ENCODE measurements at places on chromosomes 6 and 20.

- peak; percentile 72 for DNase-seq
Measured at GRCh38 chr6:149834513-149835481, 29.4 kb downstream of the LRP11 start.

DNA sequence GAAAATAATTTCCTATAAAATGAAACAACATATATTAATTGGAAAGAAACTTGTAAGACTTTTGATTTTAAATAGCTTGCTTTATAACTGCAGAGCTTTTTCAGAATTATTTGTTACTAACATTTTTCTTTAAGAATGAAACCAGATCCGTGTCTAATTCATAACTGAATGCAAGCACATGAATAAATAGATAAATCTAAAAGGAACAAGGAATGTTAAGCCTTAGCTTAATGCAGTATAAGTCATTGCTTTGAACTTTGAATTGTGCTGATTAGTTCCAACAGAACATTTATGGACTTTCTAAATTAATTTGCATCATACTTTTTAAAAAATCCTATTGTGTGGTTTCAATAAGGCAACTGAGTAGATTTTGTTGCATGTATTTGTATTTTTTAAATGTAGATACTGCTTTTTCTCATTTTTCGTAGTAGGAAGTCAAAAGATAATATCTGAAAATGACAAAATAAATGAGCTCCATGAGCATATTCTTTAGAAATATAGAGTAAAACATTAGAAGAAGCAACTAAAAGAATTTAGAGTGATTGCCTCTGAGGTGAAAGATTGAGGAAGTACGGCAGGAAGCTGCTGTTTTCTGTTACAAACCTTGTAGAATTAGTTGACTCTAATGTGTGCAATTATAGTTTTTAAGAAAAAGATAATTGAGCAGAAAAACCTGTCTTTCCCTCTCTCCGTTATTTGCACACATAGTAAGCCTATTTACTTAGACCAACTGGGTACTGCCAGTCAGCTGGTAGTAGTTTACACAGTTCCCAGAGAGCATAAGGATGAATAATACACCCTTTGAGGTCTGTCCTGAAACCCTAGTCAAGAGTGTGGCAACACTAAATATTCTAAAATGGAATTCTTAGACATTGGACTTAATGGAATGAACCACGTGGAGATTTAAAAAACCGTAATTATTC is 32.6 kb upstream of the SLC35D3 start:
- no peak for DNase-seq

DNA sequence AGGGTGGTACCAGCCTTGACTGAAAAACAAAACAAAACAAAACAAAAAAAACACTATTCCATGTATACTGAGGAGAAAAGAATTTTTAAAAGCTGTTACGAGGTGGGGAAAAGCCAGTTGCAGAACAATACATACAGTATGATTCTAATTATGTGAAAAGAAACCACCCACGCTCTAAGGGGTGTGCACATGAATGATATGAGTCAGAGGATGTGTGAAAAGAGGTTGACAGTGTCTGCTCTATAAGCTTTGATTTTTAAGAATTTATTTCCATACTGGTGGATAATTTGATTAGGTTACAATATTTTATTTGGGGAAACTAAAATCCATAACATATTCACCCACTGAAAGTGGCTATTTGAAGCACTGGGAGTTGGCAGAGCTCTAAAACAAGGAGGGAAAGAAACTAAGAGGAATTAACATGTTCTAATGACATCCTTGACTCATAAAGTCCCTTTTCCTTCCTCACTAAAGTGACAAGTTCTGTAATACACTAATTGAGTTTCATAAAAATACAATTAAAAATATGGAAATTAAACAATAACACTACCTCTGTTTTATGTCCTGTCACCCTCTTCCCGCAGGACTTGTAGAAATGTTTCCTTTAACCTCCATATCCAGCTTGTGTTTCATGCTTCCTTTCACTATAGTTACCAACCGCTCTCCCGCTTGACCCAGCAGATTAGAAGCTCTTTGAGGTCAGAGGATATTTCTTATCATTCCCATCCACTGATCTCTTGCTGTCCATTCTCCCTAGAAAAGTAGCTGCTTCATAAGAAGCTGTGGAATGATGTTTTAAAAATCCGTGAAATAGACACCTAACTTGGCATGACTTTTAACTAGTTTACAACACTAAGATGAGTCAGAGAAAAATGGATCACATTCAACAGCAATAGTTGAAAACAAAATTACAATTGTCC is 118.6 kb upstream of the CCDC28A start:
- no peak for DNase-seq

GRCh38 chr6:93779086-93779841 is 359.9 kb upstream of the EPHA7 start:
- DNase-seq: peak; percentile 8

DNA sequence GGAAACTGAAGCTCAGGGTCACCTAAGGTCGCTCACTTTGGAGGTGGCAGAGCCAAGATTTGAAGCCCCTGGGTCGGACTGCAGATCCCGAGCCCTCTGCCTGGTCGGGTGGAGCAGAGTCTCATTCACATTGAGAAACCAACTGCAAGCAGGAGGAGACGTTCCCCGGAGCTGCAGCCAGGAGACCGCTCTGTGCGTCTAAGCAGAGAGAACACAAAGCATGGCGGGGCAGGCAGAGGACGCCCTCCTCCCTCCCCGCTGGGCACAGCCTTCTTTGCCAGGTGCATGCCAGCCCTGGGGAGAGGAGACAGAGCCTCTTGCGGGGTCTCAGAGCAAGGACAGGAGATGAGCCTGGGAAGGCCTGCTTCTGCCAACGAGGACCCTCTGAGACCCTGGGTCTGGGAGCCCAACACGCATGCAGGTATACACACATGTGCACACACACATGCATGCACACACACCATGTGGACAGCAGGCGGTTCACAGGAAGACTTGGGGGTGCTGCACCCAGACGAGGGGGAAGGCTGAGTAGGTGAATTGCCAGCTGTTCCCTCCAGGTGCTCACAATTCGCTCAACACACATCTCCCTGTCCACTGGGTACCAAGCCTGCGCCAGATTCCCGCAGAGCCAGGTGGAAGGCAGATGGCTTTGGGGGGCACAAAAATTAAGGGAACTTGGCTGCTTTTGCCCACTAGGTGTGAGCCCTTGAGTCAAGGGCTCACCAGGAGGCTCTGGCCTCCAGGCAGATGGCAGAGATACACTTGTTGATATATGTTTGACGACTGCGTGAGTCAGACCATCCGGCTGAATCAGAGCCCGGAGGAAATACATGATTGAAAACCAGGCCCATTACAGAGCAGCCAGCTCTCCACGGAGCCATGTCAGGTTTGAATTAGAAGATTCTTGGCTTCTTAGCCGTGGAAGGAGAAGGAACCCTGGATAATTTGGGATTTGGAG is 5.5 kb upstream of the NTSR1 start:
- peak; percentile 88 for DNase-seq

DNA sequence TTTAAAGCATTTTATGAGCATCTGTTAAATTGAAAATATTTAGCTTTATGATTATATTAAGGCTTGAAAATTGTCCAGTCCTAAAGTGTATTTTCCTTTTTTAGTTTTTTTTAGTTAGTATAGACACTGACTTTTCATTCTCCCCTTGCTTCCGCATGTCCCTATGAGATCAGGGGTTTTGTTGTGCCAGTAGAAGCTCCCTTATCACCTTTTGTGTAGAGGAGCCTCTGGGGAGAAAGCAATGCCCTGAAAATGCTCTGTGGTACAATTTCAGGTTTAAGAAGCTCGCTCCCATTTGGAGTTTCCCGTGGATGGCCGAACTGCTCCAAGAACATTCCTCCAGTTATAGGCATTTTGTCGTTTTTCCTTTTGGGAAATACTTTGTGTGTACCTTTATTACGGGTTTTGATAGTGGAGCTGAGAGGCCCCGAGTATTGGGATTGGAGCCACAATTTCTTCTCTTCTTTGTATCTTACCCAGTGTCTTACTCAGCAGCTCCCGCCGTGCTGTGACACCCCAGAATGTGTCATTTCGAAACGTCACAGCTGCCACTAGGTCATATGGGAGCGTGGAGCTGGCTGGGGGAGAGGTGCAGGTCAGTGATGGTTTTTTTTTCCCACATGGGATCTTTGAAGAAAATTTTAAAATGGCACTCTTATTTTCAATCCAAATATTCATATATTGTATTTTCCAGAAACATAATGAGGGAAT is 49.9 kb downstream of the RPRD1B start:
- DNase-seq: peak; percentile 13

DNA sequence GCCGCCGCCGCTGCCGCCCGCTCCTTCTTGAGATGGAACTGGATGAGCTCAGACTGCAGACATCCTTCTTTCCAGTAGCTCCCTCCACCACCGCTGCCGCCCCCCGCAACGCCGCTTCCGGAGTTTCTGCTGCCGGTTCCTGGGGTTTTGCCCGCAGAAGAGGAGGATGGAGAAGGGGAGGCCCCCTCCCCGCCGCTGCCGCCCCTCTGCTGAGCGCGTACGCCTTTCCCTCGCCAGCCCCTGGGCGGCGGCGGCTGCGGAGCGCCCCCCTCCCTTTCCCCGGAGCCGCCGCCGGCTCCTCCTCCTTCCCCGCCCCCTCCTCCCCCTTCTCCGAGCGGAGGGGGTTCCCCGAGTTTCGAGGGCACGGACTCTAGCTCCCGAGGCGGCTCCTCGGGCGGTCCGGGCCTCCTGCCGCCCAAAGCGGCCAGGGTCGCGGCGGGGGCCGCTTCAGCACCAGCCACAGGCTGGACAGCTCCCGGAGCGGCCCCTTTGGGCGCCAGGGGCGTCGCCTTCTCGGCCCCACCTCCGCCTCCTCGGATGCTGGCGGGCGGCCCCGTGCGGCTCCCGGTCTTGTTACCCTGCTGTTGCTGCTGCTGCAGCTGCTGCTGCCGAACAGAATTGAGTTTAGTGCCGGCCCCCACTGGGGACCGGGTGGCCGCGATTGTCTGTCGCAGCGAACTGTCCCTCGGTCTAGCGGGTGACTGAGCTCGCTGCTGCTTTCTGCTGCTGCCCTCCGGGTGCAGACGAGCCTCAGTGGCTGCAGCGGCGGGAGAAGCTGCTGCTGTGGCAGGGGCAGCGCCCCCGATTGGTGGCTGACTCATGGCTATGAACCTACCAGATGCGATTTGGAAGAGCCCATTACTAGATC is 3.1 kb downstream of the MTCL3 start:
- DNase-seq: peak; percentile 17

DNA sequence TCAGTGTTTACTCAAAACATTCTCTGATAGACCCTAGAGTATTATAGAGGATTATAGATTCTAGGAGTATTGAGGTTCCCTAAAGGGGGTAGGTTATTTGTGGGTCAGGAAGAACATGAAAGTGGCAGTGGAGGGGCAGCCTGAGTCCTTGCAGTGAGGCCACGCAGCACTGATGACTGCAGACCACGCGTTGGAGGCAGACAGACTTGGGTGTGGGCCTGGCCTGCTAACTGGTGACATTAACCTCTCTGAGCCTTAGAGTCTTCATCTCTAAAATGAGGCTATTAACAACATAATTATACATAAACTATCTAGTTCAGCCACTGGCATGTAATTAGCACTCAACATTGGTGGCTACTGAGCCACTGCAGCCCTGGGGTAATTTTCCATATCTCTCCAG is 16.1 kb downstream of the MTCL3 start:
- DNase-seq: no peak

GRCh38 chr6:25035174-25035511 is 99.4 kb upstream of the RIPOR2 start:
- DNase-seq: no peak

DNA sequence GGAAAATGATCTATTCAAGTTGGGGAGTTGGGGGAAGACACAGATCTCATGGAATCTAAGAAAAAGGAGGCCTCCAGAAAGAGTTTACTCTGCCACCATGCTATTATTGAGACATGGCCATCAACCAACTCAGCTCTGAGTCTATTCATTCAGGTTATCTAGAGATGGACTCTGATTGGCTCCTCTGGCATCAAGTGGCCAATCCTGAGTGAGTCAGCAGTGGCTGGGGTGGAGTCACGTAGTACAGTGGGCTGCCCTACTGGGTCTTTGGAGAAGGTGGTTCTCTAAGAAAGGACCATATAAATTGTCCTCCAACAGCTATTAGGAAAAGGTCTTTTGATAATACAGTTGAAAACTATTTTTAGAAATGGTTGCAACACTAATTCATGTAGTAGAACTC is 42.1 kb downstream of the LYRM2 start:
- DNase-seq: no peak

DNA sequence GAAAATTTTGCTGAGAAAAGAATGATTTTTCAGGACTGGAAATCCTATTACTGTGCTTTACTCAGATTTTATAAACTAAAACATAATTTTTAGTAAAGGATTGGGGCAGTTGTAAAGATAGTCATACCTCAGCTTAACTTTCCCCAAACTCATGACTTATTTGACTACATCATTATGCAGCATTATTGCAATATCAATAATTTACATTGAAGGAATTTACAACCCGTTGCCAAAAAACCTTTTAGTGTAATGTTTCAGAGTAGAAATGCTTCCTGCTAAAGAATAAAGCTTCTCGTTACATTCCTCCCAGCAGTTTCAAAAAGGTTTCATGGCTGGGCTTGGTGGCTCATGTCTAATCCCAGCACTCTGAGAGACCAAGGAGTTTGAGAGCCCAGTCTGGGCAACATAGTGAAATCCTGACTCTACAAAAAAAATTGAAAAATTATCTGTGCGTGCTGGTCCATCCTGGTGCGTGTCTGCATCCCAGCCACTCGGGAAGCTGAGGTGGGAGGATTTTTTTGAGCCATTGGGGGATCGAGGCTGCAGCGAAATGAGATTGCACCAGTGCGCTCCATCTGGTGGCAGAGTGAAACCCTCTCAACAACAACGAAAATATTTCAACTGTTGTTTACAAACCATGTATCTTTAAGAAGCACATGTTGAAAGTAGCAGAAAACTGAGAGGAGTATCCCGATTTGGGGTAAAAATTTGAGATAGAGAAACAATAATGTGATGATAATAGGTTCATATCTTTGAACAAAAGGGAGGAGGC is 4.4 kb downstream of the AMD1 start:
- no peak for DNase-seq

GRCh38 chr20:57656252-57656820 is 36.1 kb upstream of the ZBP1 start:
- DNase-seq: no peak

GRCh38 chr6:11232770-11233626 is 530 bp upstream of the NEDD9 start:
- peak; percentile 24 for DNase-seq

DNA sequence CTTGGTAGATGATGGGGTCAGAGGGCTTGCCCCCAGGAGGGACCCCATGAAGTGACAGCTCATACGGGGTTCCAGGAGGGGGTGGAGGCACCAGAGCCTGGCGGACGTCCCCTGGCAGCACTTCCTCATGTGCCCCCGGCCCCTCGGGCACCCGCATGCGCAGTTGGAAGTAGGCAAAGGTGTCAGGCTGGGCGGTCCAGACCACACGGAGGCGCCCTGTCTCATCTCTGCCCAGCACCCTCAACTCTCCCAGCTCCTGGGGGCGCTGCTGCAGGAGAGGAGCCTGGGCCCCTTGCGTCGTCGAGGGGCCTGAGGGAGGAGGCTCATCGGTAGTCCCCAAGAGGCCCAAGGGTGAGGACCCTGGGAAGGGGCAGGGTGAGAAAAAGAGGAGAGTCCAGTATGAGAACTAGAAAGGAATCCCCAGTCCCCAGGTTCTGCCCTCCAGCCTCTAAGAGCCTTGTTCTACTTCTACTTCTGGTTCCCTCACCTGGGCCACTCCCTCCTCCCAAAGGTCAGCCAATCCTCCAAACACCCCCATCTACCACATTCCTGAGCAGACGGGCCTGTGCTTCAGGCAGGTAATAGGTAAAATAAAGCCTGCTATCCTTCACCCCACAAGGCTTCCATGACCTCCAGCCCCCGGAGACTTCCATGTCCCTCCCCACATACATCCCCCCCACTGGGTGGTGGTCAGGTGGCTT is 23.2 kb downstream of the TNXB start:
- no peak for DNase-seq

All from trophoblast cell (in vitro differentiated cells and primary cell).